ENCODE measurements at places on chromosomes 2 and 18.
A peak's percentile ranks its signal among the peaks of the same experiment; 100 is the strongest.

DNA sequence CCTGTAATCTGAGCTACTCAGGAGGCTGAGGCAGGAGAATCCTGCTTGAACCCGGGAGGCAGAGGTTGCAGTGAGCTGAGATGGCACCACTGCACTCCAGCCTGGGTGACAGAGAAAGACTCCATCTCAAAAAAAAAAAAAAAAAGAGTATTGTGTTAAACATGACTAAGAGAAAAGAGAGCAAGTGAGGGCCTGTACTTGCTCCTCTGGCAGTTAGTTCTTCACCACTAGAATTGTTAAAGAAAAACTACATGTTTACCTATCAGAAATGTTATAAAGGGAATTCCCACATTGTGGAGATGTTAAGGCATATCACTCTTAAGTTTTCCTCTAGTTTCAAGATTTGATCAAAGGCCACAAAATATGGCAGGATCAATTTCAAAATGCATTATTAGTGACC lies 75.4 kb upstream of the LRATD1 start:
- no peak for DNase-seq

- no peak for DNase-seq
These were observed 32.9 kb downstream of the RTP5 start for GRCh38 chr2:241902357-241902991.

DNA sequence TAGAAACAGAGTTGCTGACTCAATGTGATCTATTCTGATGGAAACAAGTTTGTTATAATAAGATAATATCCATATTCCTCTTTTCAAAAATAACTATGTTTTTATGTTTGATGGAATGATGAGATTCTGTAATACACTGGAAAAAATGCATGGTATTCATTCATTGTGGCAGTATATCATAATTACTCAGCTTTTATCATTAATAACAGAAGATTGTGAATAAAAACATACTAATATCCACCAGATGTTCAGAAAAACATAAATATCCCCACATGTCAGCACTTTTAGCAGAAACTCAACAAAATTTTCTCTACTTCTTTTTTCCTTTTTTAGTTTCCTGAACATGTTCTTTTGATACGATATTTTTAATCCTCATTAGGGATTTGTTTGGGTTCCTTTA lies 130.9 kb upstream of the CAVIN2 start:
- no peak for DNase-seq

DNA sequence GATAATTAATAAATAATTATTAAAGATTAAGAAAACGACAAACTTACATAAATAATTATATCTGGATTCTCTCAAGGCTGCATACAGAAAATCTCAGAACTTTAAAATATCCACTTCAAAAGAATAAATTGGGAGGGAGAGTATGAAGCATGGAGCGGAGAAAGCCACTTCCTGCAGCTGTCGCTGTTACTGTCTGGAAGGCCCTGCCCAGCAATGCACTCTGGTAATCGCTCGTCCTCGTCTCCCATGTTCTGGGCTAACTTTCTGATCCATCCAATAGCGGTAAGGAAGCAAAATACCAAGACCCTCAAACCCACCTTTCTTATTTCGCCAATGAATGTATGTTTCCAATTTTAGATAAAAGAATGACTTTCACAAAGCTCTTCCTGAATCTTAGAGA lies 26.7 kb downstream of the CYRIA start:
- no peak for DNase-seq

DNA sequence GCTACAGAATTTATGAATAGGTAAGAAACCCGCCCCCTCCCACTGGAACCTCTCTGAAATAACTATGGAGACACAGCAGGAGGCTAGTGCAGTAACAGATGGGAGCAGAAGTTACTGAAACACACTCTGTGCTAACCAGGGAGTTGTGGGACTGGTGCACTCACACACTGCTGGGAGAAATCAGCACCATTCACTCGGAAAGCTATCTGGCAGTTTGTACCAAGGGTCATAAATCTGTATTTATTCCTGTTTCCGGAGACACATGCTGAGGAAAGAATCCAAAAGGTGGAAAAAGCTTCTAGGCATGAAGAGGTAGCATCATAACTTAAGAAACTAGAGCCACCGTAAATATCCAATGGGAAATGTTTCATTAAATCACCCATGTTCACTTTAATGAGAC lies 39.9 kb downstream of the TGFA start:
- no peak for DNase-seq

- no peak for DNase-seq
These were observed 6.2 kb upstream of the ARMC9 start for GRCh38 chr2:231191896-231192872.

GRCh38 chr2:240615820-240616547 lies 9.3 kb upstream of the GPR35 start:
- no peak for DNase-seq

GRCh38 chr2:73907840-73908452 lies 15.1 kb downstream of the ACTG2 start:
- peak; percentile 25 for DNase-seq

- DNase-seq, result no peak
These were observed 783.6 kb downstream of the CBLN2 start for GRCh38 chr18:71760541-71760940.

GRCh38 chr2:70083344-70084156 lies 3.7 kb upstream of the PCBP1 start:
- no peak for DNase-seq

DNA sequence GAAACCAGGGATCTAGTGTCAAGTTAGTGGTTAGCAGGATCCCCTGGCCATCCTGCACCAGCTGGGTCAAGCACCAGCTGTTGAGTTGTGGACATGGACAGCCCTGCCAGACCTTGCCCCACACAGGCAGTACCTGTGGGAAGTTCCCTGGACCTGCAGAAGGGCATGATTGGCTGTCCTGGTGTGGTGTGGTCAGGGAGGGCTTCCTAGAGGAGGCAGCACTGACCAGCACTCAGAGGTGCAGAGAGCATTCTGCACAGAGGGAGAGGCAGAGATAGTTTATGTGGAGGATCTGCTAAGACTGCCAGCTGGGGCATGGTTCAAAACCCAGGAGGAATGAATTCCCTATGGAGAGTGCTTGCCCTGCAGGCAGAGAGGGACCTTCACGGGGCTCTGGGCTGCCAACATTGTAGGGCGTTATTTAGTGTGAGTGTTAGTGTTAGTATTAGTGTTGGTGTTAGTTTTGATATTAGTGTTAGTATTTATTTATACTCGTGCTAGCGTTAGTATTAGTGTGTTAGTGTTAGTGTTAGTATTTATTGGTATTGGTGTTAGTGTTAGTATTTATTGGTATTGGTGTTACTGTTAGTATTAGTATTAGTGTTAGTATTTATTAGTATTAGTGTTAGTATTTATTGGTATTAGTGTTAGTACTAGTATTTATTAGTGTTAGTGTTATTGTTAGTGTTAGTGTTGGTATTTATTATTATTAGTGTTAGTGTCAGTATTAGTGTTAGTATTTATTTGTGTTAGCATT lies 31.9 kb downstream of the TWIST2 start:
- DNase-seq, result peak; percentile 36

GRCh38 chr2:178177066-178177679 lies 17.1 kb upstream of the OSBPL6 start:
- DNase-seq, result no peak

- no peak for DNase-seq
These were observed 77.5 kb upstream of the PROKR1 start for GRCh38 chr2:68565858-68566257.

DNA sequence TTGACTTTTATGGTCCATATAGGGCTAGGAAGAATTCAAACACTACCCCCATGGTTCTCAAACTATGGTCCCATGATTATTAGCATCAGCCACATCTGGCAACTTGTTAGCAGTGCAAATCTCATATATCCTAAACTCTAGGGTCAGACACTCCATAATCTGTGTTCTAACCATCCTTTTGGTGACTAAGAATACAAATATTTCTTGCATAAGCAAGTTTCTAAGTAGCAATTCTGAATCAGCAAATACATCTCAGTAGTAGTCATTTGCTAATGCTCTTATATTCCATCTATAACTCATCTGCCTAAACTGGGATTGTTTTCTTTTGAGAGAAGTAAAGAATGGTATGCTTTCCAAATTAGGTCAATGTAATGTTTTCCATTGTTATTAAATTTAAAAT lies 447.3 kb downstream of the TMX3 start:
- DNase-seq, result no peak

- DNase-seq, result no peak
These were observed 14.4 kb upstream of the IGFBP2 start for GRCh38 chr2:216618785-216619184.

- DNase-seq, result no peak
These were observed 262.6 kb downstream of the TNS1 start for GRCh38 chr2:217740178-217740577.

DNA sequence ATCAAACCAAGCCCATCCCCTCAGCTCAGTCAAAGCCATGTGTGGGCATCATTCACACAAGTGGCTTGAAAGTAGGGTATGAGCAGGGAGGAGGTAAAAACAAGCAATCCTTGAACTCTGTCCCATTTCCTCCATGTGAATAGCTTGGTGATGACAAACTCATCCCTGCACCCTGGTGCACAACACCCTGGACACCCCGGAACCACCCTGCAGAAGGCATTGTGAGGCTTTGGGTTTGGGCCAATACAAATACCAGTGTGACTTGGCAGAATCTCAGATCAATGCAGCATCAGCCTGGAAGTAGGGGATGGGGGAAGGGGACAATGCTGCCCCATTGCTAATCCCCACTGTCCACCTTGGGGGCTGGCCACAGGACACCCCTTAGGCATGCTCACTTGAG lies 28.6 kb downstream of the TGFA start:
- no peak for DNase-seq

- no peak for DNase-seq
These were observed 243.0 kb downstream of the HDAC4 start for GRCh38 chr2:239157771-239158170.

DNA sequence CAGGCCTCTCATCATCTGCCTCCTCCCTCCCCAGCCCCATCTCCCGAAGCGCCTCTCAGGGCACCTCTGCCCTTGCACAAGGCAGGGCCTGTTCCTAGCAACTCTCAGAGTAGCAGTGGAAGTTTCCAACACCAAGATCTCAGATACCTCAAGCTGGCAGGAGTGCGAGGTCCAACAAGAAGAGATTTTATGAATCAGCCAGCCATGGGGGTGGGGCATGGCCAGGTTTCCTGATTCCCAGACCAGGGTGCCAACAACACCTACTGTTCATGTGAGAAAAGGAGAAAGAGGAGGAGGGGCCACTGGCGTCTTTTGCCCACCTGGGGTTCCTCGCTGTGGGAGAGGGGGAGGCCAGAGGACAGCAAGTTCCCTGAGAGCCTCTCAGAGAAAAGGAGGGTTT lies 6.6 kb upstream of the STEAP3 start:
- no peak for DNase-seq

GRCh38 chr2:86420913-86421312 lies 20.3 kb upstream of the KDM3A start:
- DNase-seq, result no peak

DNA sequence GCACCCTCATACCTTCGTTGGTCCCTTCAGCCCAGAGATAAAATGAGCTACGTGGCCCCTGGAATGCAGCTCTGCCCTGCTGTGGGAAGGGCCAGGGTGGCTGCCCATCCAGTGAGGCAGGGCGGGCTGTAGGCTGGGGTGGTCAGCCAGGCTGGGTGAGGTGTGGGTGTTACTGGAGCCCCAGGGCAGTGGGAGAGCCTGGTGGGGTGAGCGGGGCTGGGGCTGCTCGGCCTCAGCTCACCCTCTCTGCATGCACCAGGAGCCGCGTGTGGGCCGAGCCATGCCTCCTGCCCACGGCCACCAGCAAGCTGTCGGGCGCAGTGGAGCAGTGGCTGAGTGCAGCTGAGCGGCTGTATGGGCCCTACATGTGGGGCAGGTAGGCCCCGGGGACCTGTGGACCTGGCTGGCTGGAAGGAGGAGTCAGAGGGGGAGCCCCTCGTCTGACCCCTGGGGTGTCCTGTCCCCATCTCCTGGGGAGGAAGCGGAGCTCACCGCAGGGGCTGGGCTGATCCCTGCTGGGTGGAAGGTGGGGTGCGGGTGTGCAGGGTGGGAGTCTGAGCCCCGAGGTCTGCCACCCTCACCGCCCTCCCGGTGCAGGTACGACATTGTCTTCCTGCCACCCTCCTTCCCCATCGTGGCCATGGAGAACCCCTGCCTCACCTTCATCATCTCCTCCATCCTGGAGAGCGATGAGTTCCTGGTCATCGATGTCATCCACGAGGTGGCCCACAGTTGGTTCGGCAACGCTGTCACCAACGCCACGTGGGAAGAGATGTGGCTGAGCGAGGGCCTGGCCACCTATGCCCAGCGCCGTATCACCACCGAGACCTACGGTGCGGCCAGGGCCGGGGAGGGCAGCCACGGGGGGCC lies 5.5 kb downstream of the RNPEPL1 start:
- DNase-seq, result no peak

- no peak for DNase-seq
These were observed 13.2 kb downstream of the ARL4C start for GRCh38 chr2:234483568-234484251.

- no peak for DNase-seq
These were observed 196.8 kb downstream of the NDUFA10 start for GRCh38 chr2:239828192-239828972.

GRCh38 chr2:7785700-7786099 lies 868.5 kb downstream of the RNF144A start:
- DNase-seq, result no peak

DNA sequence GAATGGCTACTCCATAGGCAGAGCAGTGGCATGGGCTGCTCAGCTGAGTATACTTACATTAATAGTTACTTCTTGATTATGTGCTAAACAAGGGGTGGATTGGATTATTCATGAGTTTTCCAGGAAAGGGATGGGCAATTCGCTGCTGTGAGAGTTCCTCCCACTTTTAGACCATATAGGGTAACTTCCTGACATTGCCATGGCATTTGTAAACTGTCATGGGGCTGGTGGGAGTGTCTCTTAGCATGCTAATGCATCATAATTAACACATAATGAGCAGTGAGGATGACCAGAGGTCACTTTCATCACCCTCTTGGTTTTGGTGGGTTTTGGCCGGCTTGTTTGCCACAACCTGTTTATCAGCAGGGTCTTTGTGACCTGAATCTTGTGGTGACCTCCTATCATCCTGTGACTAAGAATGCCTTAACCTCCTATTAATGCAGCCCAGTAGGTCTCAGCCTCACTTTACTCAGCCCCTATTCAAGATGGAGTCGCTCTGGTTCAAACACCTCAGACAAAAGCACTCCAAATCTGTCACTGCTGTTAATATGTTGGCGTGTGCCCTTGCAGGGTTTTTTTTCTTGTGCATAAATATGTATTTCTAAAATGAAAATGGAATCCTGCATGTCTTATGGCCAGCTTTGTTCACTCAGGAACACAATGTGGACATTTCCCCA lies 56.0 kb downstream of the CYBRD1 start:
- DNase-seq, result no peak

GRCh38 chr2:178266445-178266844 lies 72.1 kb downstream of the OSBPL6 start:
- DNase-seq, result no peak
